ENCODE measurements at places on chromosomes 5 and 9.

- DNase-seq: no peak
Measured at GRCh38 chr5:53900677-53901076, 340.2 kb downstream of the NDUFS4 start.

- no peak for DNase-seq
Measured at GRCh38 chr9:6195714-6196360, 19.8 kb upstream of the IL33 start.

DNA sequence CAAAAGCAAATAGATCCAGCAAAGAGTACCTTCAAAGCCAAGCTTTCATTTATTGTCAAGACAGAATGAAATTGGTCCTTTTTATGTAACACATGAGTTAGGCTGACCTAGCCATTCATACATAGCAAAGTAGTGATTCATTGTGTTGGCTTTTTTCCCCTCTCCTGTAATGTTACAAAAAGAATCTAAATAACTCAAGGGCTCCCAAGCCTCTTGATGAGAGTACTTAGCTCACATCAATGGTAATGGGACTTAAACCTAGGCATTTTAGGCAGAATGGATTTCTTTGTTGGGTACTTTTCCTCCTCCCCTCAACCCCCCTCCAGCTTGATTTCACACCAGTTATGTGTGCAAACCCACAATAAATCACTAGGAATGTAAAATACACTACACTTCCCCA lies 123.7 kb downstream of the EBF1 start:
- no peak for DNase-seq

GRCh38 chr9:137390553-137391410 lies 32.2 kb downstream of the EXD3 start:
- peak; percentile 56 for DNase-seq

GRCh38 chr5:22593592-22593991 lies 259.6 kb downstream of the CDH12 start:
- no peak for DNase-seq

- no peak for DNase-seq
Measured at GRCh38 chr5:119368238-119368630, 12.4 kb downstream of the TNFAIP8 start.

DNA sequence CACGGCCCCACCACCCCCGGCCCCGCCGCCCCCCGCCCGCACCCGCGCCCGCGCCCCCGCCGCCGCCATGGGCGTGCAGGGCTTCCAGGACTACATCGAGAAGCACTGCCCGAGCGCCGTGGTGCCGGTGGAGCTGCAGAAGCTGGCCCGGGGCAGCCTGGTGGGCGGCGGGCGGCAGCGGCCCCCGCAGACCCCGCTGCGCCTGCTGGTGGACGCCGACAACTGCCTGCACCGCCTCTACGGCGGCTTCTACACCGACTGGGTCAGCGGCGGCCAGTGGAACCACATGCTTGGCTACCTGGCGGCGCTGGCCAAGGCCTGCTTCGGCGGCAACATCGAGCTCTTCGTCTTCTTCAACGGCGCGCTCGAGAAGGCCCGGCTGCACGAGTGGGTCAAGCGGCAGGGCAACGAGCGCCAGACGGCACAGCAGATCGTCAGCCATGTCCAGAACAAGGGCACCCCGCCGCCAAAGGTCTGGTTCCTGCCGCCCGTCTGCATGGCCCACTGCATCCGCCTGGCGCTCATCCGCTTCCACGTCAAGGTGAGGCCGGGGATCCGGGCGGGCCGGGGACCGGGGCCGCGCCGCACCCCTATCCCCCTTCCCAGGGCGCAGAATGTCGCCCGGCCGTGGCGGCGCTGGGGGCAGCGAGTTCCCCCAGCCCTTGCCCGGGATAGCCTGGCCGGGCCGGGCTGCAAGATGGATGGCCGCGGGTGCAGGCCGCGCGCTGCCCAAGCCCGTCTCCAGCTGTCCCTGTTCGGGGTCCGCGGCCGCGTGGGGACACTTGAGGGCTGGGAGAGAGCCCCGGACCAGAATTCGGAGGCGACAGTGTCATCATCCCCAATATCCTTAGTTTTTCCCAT lies 594 bp downstream of the FAM120A start:
- peak; percentile 70 for DNase-seq

DNA sequence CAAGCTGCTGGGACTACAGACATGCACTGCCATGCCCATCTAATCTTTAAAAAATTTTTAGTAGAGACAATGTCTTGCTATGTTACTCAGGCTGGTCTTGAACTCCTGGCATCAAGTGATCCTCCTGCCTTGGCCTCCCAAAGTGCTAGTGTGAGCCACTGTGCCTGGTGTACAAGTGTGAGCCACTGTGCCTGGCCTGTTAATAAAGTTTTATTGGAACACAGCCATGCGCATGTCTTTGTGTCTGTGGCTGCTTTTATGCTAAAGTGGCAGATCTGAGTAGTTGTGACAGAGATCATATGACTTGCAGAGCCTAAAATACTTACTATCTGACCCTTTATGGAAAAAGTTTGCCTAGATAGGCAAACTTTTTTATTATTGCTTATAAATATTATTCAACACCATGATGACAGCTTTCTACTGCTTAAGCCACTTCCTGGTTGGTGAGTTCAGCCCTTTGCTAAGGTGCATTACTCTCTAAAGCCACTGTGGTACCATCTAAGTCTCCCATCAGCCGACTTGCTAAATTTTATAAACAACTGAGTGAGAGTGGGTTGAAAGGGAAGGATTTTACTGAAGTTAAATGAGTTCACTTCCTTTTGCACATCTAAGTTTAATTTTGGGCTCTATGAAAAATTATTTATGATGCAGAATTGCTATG lies 133.5 kb downstream of the RASGRF2 start:
- no peak for DNase-seq

DNA sequence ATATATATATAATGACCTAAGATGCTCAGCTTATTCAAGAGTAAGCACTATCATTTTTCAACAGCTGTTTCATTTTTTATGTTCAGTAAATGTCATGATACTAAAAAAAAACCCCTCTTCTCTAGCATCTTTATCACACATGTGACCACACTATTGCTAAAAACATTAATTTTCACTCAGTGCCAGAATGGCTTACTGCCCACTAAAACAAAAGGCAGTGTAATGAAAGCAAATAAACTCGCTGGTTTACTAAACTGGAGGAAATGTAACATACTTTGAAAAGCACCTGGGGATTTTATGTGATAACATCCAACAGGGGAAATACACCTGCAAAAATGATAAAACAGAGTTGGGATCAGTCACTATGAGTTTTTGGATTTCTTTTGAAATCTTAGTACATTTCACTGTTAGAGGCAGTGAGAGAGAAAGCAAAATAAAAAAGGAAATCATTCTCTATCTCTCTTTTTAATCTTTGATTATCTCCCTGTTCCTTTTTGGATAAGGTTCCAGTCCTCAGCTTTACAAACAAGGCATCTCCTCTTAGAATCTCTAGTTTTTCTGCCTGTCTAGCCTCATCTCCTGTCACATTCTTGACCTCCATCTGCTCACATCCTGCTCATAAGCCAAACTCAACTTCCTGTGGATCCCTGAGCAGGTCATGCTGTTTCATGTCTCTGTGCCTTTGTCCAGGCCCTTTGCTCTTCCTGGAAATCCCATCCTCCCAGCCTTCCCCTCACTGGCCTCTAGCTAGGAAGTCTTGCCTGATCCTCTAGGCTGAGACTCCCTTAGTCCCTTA lies 338.0 kb downstream of the MAN2A1 start:
- DNase-seq: no peak

DNA sequence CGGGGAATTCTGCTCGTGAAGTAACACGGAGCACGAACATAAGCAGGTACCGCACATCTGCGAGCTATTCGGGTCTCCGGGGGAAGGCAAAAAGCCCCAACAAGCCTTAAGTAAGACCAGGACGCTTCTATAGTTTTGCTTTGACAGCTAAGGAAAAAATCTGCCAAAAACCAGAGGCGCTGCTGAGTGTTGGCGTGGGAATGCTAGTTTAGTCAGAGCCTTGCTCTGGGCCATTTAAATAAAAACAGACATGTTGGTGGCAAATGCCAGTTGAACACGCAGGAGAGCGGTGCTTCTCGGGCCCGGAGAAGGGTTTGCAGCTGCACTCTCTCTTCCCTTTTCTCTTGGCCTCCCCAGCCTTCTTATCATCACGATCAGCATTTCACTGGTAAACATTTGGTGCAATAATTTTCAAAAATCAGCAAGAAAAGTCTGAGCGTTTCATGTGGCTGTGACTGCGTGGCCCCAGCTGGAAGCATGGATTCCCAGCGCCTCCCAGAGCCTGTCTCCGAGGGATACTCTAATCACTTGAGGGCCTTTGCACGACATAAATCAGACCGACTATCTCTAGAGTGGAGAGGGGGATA lies 6.4 kb upstream of the NOTCH1 start:
- DNase-seq: no peak

- peak; percentile 86 for DNase-seq
Measured at GRCh38 chr9:124011460-124012301, at the start of gene LHX2. Gene LHX2, plus strand, starts transcription at chr9:124011768. Its CDS starts 581 bp downstream, at chr9:124012349.

DNA sequence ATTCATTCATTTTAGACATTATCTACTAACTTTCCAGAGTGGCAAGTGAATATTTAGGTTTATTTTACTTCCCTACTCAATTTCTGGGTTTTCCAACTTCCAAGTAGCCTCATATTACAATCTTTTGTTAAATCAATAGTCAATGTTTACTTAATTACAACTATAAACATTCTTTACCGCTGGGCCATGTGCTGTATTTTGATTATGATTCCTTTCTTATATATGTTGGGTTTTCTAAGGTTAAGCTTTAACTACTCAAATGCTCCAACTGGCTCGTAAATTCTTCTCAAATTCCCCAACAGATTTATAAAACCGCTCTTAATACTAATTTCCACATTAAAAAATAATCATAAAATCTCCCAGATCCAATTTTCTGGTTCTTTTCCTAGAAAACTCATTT lies 110.1 kb upstream of the ABCA1 start:
- DNase-seq: no peak

DNA sequence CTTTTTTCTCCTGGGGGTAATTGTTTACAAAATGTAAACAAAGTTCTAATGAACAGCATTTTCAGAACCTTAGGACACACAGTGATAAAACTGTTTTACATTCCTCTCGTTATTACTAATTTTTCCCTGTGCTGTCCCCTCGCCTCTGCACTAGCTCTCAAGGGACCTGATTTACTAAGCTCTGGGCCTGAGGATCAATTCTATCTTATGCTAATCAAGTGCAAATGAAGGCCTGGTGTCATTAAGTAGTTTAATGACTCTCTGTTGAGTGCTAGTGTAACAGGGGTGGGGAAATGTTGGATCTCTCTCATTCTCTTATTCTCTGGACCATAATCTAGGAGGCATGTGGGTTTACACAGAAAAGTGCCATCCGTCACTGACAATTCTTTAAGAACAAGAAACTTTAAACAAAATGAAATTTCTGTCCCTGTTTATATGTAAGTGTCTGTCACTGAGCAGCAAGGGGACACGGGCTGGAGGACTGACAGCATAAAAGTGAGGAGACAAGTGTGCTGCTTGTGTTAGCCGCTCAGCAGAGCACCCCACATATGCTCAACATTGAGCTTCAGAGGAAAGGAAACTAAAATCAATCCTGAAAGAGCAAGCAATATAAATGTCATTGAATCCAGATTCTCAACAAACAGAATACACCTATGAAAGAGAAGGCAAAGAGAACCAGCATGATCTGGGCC lies 115.4 kb downstream of the WDR41 start:
- no peak for DNase-seq

- DNase-seq: no peak
Measured at GRCh38 chr5:32187675-32188074, 13.6 kb upstream of the GOLPH3 start.

GRCh38 chr9:134014946-134015345 lies 10.3 kb upstream of the BRD3OS start:
- no peak for DNase-seq

- DNase-seq: no peak
Measured at GRCh38 chr5:151150471-151151262, 6.9 kb downstream of the ANXA6 start.

DNA sequence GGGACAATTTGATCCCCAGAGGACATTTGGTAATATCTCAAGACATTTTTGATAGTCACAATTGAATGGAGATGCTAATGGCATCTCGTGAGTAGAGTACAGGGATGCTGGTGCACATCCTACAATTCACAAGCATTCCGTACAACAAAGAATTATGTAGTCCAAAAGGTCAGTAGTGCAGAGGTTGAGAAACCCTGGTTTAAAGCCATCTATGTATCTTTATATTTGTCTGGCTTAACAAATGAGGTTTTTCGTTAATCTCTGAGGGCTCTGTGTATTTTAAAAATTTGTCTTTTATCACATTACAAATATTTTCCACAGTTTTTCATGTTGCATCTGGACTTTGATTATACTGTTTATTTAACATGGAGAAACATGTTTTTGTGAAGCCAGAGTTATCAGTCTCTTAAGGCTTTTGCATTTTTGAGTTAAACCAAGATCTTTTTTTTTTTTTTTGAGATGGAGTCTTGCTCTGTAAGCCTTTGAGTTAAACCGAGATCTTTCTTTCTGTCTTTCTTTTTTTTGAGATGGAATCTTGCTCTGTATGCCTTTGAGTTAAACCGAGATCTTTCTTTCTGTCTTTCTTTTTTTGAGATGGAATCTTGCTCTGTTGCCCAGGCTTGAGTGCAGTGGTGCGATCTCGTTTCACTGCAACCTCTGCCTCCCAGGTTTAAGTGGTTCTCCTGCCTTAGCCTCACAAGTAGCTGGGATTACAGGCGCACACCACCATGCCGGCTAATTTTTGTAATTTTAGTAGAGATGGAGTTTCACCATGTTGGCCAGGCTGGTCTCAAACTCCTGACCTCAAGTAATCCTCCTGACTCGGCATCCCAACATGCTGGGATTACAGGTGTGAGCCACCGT lies 2.8 kb downstream of the HSDL2 start:
- DNase-seq: no peak

DNA sequence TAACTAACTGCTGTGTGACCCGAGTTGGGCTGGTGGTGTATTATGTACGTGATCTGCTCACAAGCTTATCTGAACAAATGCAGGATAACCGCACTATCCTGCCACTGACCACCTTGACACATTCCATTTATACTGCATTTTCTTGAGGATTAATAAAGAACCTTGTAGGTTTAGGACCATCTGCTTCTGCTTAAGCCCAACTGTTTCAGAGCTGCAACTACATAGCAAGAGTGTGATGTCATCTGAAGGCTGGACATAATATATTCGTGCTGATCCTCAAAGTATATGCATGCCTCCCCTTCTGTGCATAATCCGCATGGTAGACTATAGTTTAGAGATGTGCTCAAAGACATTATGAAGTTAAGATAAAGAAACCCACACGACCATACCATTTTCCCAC lies 435.9 kb downstream of the BNC2 start:
- no peak for DNase-seq

DNA sequence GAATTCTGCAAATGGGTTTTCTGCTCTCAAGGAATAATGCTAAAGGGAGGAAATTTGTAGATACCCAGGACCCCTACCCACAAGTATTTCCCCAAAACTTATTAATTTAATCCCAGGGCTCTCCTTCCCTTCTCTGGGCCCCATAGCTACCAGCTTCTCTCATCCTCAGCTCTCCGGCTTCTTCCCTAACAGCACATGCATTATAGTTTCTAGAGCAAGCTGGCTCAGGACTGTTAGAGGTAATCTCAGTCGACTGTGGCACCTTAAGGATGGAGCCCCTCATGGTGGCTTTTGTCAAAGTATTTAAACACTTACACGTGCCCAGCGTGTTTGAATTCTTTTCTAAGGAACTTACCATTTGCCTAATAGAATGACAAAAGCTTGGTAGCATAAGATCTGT lies 252.5 kb upstream of the GAS1 start:
- DNase-seq: no peak

Measured in glutamatergic neuron (in vitro differentiated cells).